Urothelium cell line (cell line): ENCODE measurements at places on chromosomes 6 and 20.

- DNase-seq: no peak
Observed at GRCh38 chr6:139648430-139649000, 274.1 kb upstream of the CITED2 start.

DNA sequence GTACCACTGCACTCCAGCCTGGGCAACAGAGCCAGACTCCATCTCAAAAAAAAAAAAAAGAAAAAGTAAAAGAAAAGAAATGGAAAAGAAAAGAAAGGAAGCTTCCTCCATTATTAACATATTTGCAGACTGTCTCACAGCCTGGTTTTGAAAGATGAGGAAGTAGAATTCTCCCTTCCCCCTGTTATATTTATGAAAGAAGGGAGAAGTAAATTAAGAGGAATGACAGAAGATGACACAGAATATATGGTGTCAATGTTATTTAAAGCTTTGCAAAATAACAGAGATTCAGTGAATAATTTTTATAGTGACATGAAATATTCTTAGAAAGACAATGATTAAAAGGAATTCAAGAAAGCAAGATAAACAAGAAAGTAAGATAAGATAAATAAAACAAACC is 83.7 kb upstream of the PRSS16 start:
- DNase-seq: no peak

DNA sequence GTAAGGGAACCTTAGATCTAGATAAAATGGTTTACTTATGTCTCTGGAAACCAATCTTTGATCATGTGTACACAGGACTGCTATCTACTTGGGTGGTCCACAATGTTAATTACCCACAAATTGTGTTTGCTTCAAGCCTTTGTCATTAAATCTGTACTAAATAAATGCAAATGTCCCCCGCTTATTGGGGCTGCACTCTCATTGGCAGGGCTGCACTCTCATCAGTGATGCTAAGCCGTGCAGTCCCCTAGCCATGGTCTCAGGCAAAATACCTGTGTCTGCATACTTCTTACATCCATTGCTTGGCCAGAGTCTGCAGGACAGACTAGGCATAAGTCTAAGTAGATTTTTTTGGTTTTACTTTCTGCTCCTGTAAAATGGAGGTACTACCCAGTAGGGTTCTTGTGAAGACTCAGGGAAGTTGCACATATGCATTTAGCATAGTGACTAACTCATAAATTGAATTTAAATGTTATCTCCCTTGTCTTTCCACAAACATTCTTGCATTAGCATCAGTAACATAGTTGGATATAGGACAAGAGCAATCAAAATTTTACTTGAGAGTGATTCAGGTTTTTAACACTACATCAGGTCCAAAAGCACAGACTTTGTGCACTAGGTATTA is 117.4 kb downstream of the ASCC3 start:
- no peak for DNase-seq

DNA sequence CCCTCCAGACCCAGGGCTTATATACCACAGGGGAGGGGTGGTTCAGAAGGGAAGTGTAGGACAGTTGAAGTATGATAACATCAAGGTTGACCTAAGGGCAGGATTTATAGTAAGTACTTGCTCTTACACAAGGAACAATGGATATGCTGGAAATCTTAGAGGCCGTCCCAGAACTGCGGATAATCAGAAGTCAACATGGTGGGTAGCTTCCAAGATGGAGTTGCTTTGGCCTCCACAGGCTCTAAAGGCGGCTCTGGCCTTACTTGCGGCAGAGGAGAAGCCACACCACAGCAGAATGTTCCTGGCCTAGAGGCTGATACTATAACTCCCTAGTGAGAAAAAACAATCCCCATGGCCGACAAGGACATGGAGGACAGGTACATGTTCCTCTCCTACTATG is 344.7 kb downstream of the CDC5L start:
- DNase-seq: no peak

DNA sequence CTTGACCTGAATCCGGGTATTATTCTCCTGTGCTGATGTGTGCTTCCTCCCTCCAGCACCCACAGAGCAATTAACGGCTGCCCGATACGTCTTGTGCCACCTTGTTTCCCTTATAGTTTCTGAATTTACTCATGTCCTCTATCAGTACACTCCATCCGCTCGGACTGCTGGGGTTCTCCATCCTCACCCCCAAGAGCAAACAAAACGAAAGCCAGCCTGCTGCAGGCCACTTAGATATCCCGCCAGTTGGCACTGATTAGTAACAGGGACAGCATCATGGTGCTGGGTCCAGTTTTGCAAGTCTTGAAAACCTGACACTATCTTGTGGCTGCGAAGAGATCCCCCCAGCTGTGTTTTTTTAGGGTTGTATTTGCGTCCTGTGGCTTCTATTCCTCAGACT is 71.8 kb downstream of the SSR1 start:
- no peak for DNase-seq

DNA sequence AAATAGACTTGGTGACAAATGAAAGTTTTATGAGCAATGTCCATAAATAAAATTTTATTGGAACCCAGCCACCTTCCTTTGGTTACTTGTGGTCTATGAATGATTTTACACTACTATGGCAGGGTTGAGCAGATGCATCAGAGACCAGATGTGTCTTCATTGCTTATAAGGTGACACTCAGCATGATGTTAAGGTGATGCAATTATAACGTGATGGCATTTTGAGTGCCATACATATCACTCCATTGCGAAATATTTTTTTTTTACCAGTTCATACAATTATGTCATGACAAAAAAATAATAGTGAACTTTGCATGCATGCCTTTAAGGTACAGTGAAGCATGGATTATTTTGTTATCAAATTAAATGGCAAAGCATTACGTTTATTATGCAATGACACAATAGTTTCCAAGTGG is 96.0 kb downstream of the ADTRP start:
- no peak for DNase-seq

DNA sequence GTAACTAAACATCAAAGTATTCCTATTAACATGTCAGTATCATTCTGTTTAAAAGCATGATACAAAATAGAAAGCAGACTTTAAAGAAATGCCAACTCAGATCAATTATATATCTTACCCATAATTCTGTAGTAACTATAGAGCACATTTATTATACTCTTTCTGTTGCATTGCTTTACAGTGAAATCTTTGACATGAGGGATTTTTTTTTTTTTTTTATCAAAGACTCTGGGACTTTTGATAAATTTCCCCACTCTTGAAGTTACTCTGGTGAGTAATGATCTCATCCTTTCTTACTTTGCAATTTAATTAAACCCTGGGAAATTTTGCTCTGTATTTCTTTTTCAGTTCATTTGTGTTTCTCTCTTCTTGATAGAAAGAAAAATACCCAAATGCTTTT is 17.4 kb downstream of the ADGRF4 start:
- DNase-seq: no peak

GRCh38 chr6:45445749-45446549 is 68.2 kb upstream of the SUPT3H start:
- peak; percentile 88 for DNase-seq

DNA sequence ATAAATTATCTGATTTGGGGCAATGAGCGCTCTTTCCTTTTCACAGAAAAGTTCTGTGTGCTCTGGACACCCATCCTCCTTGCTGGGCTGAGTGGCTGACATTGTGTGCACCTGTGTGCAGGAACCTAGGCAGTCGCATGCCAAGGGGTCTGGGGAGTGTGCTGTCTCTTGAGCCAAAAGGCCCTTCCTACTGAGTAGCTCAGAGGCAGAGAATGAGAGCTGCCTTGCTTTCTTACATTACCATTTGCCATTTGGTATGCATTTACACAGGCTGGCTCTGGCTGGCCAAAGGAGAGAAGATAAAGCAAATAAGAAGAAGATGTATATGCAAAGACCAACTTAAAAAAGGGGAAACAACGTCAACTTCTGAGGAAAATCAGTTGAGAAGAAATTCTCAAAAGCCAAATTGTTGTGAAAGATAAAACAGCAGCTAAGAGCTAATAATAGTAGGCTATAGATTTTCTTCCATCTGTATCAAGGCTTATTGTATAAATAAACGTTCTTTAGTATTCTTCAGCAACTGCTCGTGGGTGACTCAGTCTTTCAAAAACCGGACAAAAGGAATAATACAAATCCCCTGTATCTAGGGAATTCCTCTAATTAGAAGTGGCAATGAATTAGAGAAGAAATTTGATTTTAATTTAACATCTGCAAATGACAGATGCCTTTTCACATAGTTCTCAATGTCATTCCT is 121.9 kb downstream of the INSM1 start:
- DNase-seq: no peak

DNA sequence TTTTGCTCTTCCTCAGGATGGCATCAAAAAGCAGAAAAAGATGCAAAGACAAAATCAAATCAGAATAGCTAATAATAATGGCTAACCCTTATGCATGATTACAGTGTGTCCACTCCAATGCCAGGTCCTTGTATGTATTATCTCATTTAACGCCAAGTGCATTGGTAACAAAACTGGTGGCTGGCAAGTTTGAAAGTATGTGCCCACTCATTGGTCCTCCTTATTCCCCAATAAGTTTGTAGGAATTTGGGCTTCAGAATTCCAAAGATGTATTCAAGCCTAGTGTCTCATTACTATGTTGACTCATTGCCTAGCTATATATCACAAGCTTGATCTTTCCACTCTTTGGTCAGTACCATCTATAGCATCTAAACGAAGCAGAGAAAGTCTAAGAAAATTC is 196.6 kb downstream of the GJA10 start:
- DNase-seq: no peak

- DNase-seq: no peak
Observed at GRCh38 chr6:5361396-5361795, 100.1 kb downstream of the FARS2 start.

GRCh38 chr20:23255716-23256385 is 94.7 kb upstream of the NXT1 start:
- no peak for DNase-seq

- no peak for DNase-seq
Observed at GRCh38 chr20:63552481-63553249, 1.3 kb upstream of the FNDC11 start.

DNA sequence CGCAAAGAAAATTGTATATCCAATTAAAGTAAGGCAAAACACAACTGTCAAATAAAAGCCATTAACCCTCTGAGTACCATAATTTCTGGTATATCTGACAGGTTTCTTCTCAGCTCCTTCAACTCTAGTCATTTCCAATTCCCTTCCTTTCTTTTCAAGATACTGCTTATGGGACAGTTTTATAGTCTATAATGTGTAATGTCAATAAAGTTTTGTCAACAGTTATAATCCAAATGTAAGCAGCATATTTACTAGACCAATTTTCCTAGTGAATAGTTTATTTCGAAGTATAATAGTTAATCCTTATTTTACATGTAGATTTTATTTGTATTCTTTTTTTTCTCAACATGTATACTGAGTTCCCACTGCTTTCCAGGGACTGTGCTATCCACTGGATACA is 1081.8 kb downstream of the EPHA7 start:
- no peak for DNase-seq

DNA sequence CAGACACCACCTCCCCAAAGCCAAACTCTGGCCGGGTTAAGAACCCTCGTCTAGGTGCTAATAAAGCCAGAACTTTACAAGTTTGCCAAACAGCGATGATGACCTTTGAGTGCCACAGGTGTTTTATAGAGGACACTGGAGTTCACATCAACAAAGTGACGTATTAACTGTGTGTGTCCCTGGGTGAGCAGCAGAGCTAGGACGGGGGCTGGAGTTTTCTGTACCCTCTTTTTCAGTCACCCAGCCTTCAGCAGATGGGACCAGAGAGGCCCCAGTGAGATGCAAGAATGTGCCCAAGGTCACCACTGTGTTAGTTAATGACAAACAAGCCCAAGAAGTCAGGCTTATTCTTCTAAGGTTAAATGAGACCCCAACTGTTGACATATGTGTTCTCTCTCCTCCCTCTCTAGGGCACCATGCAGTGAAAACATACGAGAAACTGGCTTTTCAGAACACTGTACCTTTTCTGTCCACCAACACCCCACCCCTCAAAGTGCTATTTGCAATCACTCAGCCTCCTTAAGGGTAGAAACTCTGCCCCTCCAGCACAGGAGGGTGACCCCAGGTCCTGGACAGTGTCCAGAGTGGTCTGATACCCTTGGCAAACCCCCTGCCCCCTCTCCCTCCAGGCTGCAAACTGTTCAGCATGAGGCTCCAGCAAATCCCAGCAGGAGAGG is 5.2 kb downstream of the SDC4 start:
- no peak for DNase-seq
